ENCODE measurements at places on chromosomes 1 and 21.

DNA sequence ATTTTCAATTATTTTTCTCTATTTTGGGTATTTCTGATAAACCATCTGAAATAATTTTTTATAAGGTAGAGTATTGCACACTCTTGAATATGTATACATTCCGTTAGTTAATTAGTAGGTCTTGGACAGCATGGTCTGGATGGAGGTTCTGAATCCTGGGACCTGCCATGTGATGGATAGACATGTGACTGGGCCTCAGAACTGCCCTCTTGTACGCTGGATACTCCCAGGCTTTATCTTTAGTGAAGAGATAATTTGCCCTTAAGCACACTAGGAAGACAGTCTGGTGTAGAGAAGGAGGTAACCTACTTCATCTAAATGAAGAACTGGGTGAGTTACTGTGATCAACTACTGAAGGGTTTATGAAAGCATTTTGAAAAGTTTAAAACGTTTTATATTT, 48.9 kb downstream of the CNIH3 start:
- no peak for DNase-seq

GRCh38 chr1:92575123-92575522, 88.4 kb upstream of the GFI1 start:
- DNase-seq, result no peak

GRCh38 chr1:171785766-171786165, 4.3 kb downstream of the METTL13 start:
- DNase-seq, result no peak

DNA sequence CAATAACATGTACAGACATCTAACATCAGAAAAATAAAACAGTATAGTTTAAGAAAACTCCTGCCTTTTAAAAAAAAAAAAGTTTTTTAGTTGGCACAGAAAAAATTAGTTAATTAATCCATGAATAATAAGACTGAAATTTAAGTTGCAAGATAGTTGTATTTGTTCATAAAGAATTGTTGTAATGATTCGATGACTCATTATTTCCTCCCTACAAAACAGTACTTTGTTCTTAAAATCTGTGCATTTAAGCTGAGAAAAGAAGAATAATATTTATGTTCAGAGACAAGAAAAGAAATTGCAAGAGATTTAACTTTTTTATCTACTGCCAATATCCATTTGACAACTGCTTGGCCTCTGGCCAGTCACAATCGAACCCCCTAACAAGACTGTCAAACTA, 894.7 kb downstream of the ADGRL2 start:
- no peak for DNase-seq

DNA sequence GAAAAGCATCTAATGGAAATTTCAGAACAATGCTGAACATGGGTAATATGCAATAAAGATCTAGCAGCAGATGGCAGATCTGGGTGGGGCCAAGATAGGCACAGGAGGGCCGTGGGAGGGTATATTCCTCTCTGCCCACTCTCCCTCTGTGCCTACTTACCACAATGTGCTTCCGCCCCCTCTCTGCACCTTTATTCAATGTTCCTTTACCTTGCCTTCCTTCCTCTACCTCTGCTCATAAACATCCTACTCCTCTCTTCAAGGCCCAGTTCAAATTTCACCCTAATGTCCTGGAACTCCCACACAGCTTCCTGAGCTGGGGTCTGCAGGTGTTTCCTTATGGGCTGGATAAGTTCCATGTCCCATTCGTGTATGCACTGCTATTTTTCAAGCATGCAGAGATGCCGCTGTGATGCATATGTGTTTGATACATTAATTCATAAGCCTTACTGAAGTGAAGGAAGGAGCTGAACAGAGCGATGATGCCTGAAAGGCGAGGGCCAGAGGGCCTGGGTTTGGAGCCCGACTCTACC, 65.6 kb upstream of the EDEM3 start:
- DNase-seq, result no peak

All from NCI-H1105 treated with DMSO at 0.1 percent for 48 hours (cell line).